ENCODE measurements at places on chromosomes 3 and 15.

GRCh38 chr3:50365842-50366220 is 6.5 kb upstream of the TMEM115 start:
- DNase-seq = no peak

DNA sequence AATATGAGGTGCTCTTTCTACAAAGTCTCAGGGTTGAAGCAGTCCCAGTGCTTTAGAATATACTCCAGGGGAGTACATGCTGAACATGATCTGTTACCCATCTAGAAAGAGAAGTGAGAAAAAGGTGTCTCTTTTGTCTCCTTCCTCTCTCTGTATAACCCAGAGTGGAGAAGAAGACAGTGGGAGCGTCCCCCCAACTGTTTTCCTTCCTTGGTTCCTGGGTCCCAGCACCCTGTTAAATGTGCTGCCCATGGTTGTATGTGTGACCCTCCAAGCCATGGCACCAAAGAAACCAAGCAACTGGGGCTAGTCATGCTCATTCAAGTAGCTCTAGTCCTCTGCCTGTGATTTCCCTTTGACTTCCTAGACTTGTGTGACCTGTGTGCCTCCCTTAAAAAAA is 683.7 kb downstream of the TBL1XR1 start:
- no peak for DNase-seq

GRCh38 chr3:131260525-131260924 is 121.0 kb upstream of the NUDT16 start:
- DNase-seq = no peak

- DNase-seq = no peak
Measured at GRCh38 chr3:33886015-33886414, 87.6 kb downstream of the PDCD6IP start.

- no peak for DNase-seq
Measured at GRCh38 chr3:124752051-124752450, 21.8 kb downstream of the UMPS start.

DNA sequence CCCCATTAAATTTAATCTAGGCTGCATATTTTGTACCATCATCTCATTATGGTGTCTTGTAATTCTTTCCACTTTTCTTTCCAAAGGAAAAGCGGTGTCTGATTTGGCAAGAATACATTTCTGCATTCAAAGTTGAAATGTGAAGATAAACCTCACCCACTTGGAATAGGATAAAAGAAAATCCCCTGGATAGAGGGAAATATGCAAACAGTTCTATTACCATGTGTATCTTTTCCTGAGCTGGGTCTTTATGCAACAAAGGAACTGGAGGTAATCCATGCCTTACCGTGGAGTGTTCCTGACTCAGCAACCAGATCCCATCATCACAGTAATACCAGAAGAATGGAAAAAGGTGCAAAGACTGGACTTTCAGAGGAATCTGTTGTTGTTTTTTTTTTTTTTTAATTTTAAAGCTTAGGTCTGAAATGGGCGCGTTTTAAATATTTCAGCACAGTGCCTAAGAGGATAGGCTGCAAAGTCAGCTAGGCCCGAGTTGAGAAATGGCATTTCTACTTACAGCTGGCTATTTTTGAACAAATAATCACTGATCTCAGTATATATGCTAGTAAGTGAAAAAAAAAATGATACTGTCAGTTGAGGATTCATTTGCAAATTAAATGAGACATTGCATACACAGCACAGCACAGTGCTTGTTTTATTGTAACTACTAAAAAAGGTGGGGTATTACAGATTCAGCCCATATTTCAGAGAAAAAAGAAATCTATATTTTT is 55.5 kb upstream of the ADAMTS9 start:
- DNase-seq = no peak

- DNase-seq = no peak
Measured at GRCh38 chr15:80514071-80514780, 110.0 kb downstream of the ARNT2 start.

DNA sequence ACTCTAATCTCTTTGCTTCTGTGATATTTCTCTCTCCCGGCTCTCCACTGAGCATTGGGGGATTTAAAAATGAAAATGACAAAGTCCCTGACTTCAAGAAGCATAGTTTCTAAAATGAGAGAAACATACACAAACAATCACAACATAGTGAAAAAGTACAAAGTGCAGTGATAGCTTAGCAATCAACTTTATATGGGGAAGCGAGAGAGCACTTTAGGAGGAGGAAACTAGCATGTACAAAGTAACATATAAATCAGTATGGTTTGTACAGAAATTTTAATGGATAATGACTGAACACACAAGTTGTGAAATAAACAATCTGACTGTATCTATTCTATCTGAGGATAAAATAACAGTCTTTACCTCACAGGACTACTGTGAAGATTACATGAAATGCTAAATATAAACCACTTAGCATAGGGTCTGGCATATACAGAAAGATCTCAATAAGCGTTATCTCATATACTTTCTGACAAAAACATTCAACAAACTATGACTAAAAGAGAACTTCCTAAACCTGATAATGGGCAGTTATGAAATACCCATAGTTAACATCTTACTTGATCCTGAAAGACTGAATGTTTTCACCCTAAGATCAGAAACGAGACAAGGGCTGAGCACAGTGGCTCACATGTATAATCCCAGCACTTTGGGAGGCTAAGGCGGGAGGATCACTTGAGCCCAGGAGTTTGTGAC is 61.2 kb downstream of the PEAK1 start:
- no peak for DNase-seq

GRCh38 chr3:2595486-2595885 is 496.8 kb downstream of the CNTN4 start:
- no peak for DNase-seq

All from stimulated activated CD8-positive, alpha-beta memory T cell treated with anti-CD3 and anti-CD28 coated beads, Interleukin-2, amount 100 ng/mL, for 1 hour (primary cell).